Tibial nerve (tissue), 4 donors: ENCODE measurements at places on chromosomes 11 and 22.

DNA sequence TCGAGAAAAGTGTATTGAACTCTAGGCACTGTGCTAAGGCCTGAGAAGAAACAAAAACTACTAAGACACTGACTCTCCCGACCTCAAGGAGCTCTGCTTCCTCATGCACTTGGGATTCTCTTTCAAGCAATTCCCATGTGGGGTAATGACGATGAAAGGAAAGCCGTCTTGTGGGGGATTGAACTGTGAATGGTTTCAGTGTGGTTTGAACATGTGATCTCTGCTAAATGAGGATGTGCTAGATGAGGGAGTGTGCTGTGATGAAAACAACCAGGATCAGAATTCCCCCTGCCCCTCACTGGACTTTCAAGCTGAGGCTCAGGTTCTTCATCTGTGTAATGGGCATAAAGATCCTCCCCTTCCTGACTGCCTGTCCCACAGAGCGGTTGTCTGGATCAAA is 74.9 kb downstream of the DEPDC5 start:
- no peak for DNase-seq

GRCh38 chr11:73157101-73158010 is 15.2 kb upstream of the FCHSD2 start:
- DNase-seq, result no peak

GRCh38 chr11:134207538-134208239 is 16.1 kb downstream of the NCAPD3 start:
- no peak for DNase-seq

GRCh38 chr11:60919320-60919719 is 4.9 kb upstream of the TMEM132A start:
- no peak for DNase-seq
